Activated CD8-positive, alpha-beta T cell treated with anti-CD3 and anti-CD28 coated beads for 36 hours (primary cell): ENCODE measurements at places on chromosomes 6 and 20. TPM values are rescaled to one million over a fixed set of nuclear protein-coding genes. Genes with fewer than 3 reads are reported as not detected.
A peak's percentile ranks its signal among the peaks of the same experiment; 100 is the strongest.

DNA sequence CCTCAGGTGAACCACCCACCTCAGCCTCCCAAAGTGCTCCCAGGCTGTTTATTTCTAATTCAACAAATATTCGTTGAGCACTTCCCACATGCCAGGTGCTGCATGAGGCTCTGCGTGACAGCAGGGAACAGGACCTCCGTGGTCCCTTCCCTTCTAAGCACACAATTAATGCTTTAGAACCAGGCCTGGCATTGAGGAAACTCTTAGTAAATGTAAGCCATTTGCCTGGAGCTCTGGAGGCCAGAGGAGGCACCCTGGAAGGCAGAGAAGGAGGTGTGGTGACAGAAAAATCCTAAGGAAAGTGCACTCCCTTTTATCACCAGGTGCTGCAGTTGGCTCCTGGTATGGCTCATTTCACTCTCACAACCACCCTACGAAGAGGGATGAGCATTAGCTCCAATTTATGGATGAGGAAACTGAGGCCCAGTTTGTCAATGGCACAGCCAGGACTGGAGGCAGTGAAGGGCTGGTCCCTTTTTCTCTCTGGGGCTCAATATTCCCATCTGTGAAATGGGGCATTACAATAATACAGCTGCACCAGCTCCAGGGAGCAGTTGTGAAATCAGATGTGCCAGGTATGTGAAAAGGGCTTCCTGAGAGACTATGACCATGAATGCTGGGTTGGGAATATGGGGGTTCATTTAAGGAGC, 8.1 kb upstream of the ID1 start:
- H3K36me3 ChIP-seq: no peaks in the 10 kb centered on the region
- H3K27me3 ChIP-seq: peaks cover 3% of the 10 kb centered on the region
- H3K4me3 ChIP-seq: no peak overlapping the region
- DNase-seq: no peak
- peaks cover 6% of the 10 kb centered on the region for H3K4me1 ChIP-seq
- H3K27ac ChIP-seq: no peak overlapping the region

GRCh38 chr6:16004934-16005679, 123.8 kb upstream of the MYLIP start:
- H3K36me3 ChIP-seq: no peaks in the 10 kb centered on the region
- peaks cover 9% of the 10 kb centered on the region for H3K27me3 ChIP-seq
- no peak for DNase-seq
- H3K4me1 ChIP-seq: no peaks in the 10 kb centered on the region
- no peak overlapping the region for H3K4me3 ChIP-seq

CDC5L gene
- 20.4 TPM for total RNA-seq

- no peak overlapping the region for H3K27ac ChIP-seq
- no peak for DNase-seq
- H3K4me1 ChIP-seq: no peaks in the 10 kb centered on the region
- H3K27me3 ChIP-seq: peaks cover 5% of the 10 kb centered on the region
- no peak overlapping the region for H3K4me3 ChIP-seq
Observed at GRCh38 chr6:148682990-148683389, 63.8 kb upstream of the UST start.

DNA sequence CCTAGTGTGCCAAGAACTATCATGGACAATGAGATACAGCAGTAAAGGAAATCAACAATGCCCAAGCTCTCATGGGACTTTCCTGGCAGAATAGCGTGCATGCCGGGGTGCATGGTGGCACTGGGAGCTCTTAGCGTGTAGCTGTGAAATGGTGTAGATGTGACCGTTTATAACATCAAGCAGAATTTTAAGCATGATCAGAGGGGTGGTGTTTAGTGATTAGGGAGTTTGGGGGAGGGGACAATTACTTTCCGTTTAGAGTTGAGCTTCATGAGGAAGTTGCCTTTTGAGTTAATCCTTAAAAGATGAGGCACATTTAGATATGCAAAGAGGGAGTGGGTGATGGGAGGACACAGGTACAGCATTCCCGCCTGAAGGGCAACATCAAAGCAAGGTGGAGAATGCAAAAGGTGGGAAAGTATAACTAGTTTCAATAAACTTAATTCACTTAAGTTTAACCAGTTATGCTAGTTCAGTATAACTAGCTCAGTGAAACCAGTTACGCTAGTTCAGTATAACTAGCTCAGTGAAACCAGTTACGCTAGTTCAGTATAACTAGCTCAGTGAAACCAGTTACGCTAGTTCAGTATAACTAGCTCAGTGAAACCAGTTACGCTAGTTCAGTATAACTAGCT, 661.6 kb downstream of the QKI start:
- no peaks in the 10 kb centered on the region for H3K4me1 ChIP-seq
- no peaks in the 10 kb centered on the region for H3K36me3 ChIP-seq
- H3K27me3 ChIP-seq: no peaks in the 10 kb centered on the region
- no peak overlapping the region for H3K4me3 ChIP-seq

NKAPL gene
- not detected for total RNA-seq

SIM1 gene
- not detected for total RNA-seq

GRCh38 chr6:119390247-119390793, 40.8 kb upstream of the MAN1A1 start:
- H3K4me3 ChIP-seq: no peak overlapping the region
- DNase-seq: no peak
- no peaks in the 10 kb centered on the region for H3K4me1 ChIP-seq

PPP1R14C gene
- total RNA-seq: 0.65 TPM

DNA sequence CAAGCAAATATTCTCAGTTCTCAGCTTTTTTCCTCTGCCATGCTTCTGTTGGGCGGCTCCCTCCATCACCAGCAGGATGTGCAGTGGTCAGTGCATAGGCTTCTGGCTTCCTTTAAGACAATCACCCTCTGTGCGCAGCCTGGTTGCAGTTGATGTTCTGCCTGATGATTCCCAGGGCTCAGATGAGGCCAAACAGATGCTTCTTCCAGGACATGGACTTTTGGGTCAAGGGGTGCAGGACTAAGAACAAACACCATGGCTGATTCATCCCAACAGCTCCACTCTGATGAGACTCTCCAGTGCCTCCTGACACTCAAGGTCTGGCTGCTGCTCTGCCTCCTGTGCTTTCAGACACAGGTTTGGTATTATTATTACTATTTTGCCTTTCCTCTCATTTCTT, 554.8 kb upstream of the CDH4 start:
- H3K27ac ChIP-seq: no peak overlapping the region
- peaks cover 11% of the 10 kb centered on the region for H3K27me3 ChIP-seq
- no peaks in the 10 kb centered on the region for H3K4me1 ChIP-seq
- no peaks in the 10 kb centered on the region for H3K36me3 ChIP-seq
- no peak overlapping the region for H3K4me3 ChIP-seq
- no peak for DNase-seq

DNA sequence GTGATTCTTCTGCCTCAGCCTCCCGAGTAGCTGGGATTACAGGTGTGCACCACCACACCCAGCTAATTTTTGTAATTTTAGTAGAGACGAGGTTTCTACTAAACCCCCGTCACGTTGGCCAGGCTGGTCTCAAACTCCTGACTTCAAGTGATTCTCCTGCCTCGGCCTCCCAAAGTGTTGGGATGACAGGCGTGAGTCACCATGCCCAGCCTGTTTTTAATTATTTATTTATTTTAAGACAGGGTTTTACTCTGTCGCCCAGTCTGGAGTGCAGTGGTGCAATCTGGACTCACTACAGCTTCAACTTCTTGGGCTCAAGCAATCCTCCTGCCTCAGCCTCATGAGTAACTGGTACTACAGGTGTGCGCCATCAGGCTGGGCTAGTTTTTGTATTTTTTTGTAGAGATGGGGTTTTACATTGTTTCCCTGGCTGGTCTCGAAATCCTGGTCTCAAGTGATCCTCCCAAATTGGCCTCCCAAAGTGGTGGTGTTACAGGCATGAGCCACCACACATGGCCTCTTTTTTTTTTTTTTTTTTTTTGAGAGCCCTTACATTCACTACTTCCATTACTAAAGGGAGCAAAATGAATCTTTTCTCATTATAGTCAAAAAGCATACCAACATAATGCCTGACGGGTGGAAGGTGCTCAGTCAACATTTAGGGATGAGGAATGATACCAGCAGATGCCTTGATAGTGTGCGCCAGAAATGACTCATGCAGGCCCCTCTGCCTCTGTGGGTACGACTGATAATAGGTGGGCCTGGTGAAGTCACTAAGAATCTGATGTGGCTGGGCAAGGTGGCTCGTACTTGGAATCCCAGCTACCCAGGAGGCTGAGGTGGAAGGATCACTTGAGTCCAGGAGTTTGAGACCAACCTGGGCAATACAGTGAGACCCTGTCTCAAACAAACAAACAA, 17.8 kb upstream of the RALGAPB start:
- DNase-seq: no peak
- H3K36me3 ChIP-seq: peaks cover 9% of the 10 kb centered on the region
- no peaks in the 10 kb centered on the region for H3K27me3 ChIP-seq

- H3K4me1 ChIP-seq: peaks cover 3% of the 10 kb centered on the region
- H3K36me3 ChIP-seq: no peaks in the 10 kb centered on the region
- peaks cover 32% of the 10 kb centered on the region for H3K27me3 ChIP-seq
- no peak for DNase-seq
- H3K4me3 ChIP-seq: peak overlapping the region; percentile 47
Observed at GRCh38 chr6:138690975-138691594, 82.5 kb upstream of the CCDC28A start.

SEL1L2 gene
- not detected for total RNA-seq

DNA sequence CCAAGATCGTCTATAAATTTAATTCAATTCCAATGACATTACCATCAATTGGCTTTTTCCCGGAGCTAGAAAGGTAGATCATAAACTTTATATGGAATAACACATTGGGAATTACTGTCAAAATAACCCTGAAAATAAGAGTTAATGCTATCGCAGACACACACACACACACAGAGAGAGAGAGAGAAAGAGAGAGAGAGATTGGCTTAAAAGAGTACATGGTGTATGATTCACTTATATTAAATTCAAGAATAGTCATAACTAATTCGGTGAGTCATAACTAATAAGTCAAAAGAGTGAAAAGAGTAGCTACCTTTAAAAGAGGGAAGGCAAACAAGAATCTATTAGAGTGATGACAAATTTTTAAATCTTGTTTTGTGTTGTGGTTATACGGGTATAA, 425.5 kb downstream of the TBC1D32 start:
- no peaks in the 10 kb centered on the region for H3K27me3 ChIP-seq
- no peak overlapping the region for H3K4me3 ChIP-seq
- no peaks in the 10 kb centered on the region for H3K36me3 ChIP-seq
- DNase-seq: no peak
- H3K4me1 ChIP-seq: no peaks in the 10 kb centered on the region

DNA sequence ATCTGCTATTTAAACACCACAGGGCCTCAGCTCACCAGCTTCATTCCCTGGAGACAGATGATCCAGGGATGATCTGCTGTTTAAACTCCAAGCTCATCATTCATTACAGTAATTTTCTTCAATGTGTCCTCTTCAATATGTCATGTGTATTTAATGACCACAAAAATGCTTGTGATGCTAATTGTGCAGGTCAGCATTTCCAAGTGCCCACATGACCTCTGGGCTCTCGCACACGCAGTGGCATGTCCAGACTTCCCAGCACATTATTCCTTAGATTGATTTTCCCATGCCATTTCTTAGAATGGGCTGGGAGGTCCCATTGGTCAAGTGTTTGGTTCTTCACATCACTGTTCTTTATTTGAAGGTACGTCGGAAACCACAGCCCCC, 434.4 kb downstream of the HAO1 start:
- no peaks in the 10 kb centered on the region for H3K27me3 ChIP-seq
- no peaks in the 10 kb centered on the region for H3K36me3 ChIP-seq
- no peaks in the 10 kb centered on the region for H3K4me1 ChIP-seq
- H3K4me3 ChIP-seq: no peak overlapping the region
- no peak overlapping the region for H3K27ac ChIP-seq

- no peak overlapping the region for H3K4me3 ChIP-seq
- no peak overlapping the region for H3K27ac ChIP-seq
- no peaks in the 10 kb centered on the region for H3K27me3 ChIP-seq
- no peaks in the 10 kb centered on the region for H3K4me1 ChIP-seq
Observed at GRCh38 chr6:19663479-19663878, 173.7 kb upstream of the ID4 start.

- no peaks in the 10 kb centered on the region for H3K27me3 ChIP-seq
- no peak overlapping the region for H3K4me3 ChIP-seq
- no peaks in the 10 kb centered on the region for H3K4me1 ChIP-seq
Observed at GRCh38 chr6:166567107-166567506, 19.4 kb downstream of the RAMACL start.

GRCh38 chr20:58378704-58379103, 10.3 kb upstream of the VAPB start:
- H3K27me3 ChIP-seq: peaks cover 23% of the 10 kb centered on the region
- H3K27ac ChIP-seq: no peak overlapping the region
- no peak overlapping the region for H3K4me3 ChIP-seq
- DNase-seq: no peak
- peaks cover 3% of the 10 kb centered on the region for H3K36me3 ChIP-seq
- H3K4me1 ChIP-seq: no peaks in the 10 kb centered on the region

GRCh38 chr6:32047855-32048766, 9.9 kb downstream of the CYP21A2 start:
- no peaks in the 10 kb centered on the region for H3K4me1 ChIP-seq
- peaks cover 3% of the 10 kb centered on the region for H3K27me3 ChIP-seq
- H3K36me3 ChIP-seq: no peaks in the 10 kb centered on the region
- H3K4me3 ChIP-seq: no peak overlapping the region

DNA sequence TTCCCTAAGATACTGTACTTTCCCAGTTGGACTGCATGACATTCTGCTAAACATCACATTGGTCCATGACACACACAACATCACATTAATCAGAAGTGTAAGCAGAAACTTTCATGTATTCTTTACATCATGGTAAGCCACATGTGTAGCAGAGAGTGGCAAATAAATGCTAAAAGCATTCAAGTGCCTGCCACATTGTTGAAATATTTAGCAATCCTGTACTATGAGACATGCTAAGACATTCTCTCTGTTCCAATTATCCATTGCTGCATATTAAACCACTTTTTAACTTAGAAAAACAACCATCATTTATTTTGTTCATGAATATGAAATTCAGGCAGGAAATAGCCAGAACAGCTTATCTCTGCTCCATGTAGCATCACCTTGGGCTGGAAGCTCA, 207.7 kb upstream of the GJE1 start:
- H3K4me1 ChIP-seq: peaks cover 2% of the 10 kb centered on the region
- H3K36me3 ChIP-seq: no peaks in the 10 kb centered on the region
- H3K4me3 ChIP-seq: no peak overlapping the region
- no peaks in the 10 kb centered on the region for H3K27me3 ChIP-seq

- no peaks in the 10 kb centered on the region for H3K27me3 ChIP-seq
- no peak overlapping the region for H3K27ac ChIP-seq
- no peak overlapping the region for H3K4me3 ChIP-seq
- no peaks in the 10 kb centered on the region for H3K36me3 ChIP-seq
Observed at GRCh38 chr6:119978274-119978889, 628.8 kb upstream of the MAN1A1 start.

SMOC2 gene
- total RNA-seq: not detected

GRCh38 chr6:168153553-168153952, 74.5 kb upstream of the FRMD1 start:
- H3K27ac ChIP-seq: no peak overlapping the region
- peaks cover 12% of the 10 kb centered on the region for H3K27me3 ChIP-seq
- no peaks in the 10 kb centered on the region for H3K4me1 ChIP-seq
- no peak for DNase-seq
- H3K36me3 ChIP-seq: no peaks in the 10 kb centered on the region

GRCh38 chr6:144449218-144449617, 164.1 kb downstream of the UTRN start:
- H3K27me3 ChIP-seq: no peaks in the 10 kb centered on the region
- H3K27ac ChIP-seq: peak overlapping the region; percentile 23
- no peak overlapping the region for H3K4me3 ChIP-seq
- H3K36me3 ChIP-seq: peaks cover 33% of the 10 kb centered on the region
- peaks cover 3% of the 10 kb centered on the region for H3K4me1 ChIP-seq
- peak; percentile 32 for DNase-seq

- H3K36me3 ChIP-seq: no peaks in the 10 kb centered on the region
- H3K27me3 ChIP-seq: no peaks in the 10 kb centered on the region
- H3K27ac ChIP-seq: no peak overlapping the region
- H3K4me1 ChIP-seq: peaks cover 35% of the 10 kb centered on the region
Observed at GRCh38 chr6:139278190-139278589, 13.6 kb downstream of the TXLNB start.

CLIC5 gene
- total RNA-seq: 1.1 TPM
